Occipital lobe (tissue), 3 donors: ENCODE measurements at places on chromosomes 4 and X.
A peak's percentile ranks its signal among the peaks of the same experiment; 100 is the strongest.

DNA sequence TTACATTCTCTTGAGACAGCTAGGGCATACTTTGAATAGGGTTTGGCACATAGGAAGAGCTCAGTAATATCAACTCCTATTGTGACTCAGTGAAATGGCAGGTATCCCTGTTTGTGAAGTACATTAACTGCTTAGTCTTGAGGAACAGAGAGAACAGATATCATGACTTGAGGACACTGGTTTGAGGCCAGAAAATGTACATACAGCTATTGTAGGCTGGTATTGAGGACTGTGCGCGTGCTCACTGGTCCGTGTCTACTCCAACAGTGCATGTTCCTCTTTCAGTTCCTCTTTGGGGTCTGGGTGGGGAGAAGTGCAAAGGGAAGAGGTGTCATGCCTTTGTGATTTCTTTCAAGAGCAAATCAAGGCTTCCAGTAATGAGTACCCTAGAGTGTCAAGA is 34.6 kb upstream of the TBC1D9 start:
- no peak for DNase-seq

GRCh38 chrX:110569506-110569905 is 210.9 kb downstream of the RTL9 start:
- DNase-seq = no peak

DNA sequence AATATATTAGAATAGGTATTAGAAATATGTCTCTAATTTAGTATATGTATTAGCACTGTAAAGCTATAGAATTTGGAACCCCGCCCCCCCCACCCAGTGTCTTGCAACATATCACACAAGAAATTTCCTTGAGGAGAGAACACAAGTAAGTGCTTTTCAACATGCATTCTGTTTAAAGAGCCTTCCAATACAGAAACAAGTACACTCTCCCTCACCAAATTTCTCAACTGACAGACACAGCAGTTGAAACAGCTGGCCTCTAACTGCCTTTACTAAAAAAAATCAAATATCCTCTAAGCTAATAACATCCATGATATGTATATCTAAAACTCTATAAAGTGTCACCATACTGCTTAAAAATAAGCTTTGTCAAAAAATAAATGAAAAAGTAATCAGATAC is 12.4 kb downstream of the CAMK2D start:
- DNase-seq = no peak

GRCh38 chr4:183591301-183591700 is 67.7 kb downstream of the RWDD4 start:
- no peak for DNase-seq

GRCh38 chr4:34181311-34181841 is 2062.9 kb downstream of the ARAP2 start:
- no peak for DNase-seq

DNA sequence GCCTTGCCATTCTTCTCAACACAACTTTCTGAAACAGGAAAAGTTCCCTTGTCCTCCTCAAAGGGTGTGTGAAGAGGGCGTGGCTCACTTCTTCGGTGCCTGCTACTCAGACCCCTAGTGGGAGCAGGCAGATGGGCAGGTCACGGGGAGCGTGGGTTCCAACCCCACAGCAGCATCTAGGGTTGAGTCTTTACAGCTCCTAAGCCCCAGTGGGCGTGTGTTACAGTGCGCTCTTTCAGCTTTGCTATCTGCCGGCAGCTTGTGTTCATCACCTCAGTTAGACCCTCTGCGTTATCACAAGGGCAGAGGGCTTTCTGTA is 57.5 kb upstream of the KLF3 start:
- no peak for DNase-seq

DNA sequence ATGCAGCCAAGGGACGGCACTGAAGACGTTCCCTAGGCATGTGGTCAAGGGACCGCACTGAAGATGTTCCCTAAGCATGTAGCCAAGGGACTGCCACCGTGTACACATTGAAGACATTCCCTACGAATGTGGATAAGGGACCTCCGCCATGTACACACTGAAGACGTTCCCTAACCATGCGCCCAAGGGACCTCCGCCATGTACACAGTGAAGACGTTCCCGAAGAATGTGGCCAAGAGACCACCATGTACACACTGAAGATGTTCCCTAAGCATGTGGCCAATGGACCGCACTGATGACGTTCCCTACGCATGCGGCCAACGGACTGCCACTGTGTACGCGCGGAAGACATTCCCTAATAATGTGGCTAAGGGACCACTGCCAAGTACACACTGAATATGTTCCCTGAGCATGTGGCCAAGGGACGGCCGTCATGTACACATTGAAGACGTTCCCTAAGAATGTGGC is 48.4 kb downstream of the DHRSX start:
- DNase-seq = no peak

GRCh38 chrX:49712577-49712976 is 16.8 kb upstream of the PAGE1 start:
- DNase-seq = no peak

GRCh38 chr4:141435446-141436225 is 200.7 kb upstream of the IL15 start:
- DNase-seq = no peak

DNA sequence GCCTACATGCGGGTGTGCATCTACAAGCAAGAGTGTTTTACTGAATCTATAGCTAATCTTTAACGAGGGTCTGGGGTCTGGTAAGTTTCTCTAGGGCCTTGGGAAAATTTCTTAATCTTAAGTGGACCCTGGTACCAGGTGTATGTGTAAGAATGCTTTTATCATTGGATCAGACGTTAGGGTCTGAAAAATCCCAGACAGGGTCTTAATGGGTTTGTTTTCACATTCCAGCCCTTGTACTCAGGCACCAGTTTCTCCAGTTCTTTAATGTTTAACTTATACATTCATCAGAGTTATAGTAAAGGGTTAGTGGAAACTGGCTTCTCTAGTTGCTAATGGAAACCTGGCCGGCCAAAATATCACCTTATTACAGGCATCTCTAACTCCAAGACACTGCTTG is 11.6 kb downstream of the MAGEB16 start:
- DNase-seq = no peak

GRCh38 chr4:153027866-153028265 is 91.7 kb downstream of the FHDC1 start:
- no peak for DNase-seq

DNA sequence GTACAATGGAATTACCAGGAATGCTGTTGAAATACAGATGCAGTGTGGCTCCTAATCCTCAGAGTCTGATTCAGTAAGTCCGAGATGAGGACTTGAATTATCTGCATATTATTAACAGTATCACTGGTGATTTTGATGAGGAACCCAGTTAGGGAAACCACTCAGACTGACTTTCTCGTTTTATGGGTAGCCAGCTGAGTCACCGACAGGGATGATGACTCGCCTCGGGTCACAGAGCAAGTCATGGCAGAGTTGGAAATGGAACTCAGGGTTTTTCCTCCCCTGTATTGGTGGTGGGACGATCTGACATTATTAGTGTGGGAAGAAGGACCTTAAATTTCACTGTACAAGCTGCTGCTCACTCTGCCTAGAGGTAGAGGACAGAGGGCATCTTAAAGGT is 51.3 kb downstream of the RTL9 start:
- no peak for DNase-seq

DNA sequence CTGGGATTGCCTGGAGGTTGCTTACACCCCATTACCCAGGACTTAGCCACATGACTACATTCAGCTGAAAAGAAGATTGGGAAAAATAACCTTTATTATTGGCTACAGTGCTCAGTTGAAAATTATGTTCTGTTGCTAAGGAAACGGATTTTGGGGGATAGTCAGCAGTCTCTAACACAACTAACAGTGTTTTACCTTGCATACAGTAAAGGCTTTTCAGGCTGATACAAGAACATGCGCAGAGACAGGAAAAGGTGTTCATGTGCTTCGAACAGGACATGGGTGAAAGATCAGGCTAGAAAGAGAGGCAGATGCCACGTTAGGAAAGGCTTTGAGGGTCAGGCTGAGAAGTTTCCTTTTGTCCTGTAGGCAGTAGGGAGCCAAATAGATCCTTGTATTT is 14.8 kb upstream of the RHOH start:
- DNase-seq = no peak

DNA sequence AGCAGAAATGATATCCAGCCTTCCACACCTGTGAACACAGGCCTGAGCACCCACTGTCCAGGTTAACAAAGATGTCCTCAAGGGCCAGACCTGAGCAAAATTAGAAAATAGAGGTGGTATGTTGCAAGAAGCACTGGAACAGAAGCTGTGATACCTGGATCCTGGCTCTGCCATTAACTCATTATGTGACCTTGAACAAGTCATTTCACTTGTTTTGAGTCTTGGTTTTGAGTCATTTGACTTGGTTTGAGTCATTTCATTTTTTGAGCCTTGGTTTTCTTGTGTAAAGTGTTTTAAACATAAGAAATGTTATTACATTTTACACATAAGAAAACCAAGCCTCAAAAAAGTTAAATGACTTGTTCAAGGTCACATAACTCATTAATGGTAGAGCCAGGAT is 2.9 kb upstream of the NWD2 start:
- no peak for DNase-seq

GRCh38 chrX:101108284-101108683 is 10.3 kb downstream of the CENPI start:
- DNase-seq = no peak

DNA sequence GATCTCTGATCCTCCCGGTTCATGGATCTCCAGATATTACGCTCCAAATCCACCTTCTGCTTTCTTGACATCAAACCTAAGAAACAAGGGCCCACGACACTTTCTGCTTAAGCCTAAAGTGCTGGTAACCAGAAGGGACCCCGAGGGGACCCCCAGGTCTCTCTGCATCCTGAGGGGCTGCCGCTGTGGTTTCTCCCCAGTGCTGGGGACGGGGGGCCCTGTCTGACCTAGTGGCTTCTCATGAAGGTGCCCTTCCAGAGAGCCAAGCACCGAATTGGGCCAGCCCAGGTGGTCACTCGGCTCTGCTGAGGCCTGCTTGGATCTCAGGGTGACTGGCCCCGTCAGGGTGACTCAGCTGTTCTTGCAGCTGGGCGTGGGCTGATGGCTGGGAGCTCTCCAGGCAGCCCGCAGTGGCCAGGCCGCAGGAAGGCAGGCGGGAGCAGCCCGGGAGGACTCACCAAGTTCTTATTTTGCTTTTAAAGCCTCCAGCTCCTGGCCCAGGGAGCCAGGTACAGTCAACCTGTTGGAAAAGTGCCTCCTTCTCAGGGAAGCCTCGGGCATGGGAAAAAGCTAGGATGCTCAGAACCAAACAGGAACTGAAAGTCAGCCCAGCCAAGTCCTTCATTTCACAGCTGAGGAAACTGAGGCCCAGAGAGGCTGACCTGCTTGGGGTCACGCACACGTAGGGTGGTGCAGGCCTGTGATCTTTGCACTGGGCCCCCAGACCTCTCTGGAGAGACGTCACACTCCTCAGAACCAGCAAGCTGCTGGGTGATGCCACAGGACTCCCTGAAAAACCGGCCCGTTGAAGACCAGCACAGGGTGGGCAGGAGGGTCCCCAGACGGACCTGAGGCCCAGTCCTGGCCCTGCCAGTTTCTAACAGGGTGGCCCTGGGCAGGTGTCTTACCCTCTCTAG is 16.7 kb downstream of the BLOC1S4 start:
- peak; percentile 57 for DNase-seq

GRCh38 chr4:162282684-162283083 is 118.9 kb upstream of the FSTL5 start:
- DNase-seq = no peak

GRCh38 chr4:94995684-94996394 is 238.1 kb downstream of the BMPR1B start:
- DNase-seq = no peak

GRCh38 chr4:4782969-4783368 is 76.5 kb upstream of the MSX1 start:
- DNase-seq = no peak

DNA sequence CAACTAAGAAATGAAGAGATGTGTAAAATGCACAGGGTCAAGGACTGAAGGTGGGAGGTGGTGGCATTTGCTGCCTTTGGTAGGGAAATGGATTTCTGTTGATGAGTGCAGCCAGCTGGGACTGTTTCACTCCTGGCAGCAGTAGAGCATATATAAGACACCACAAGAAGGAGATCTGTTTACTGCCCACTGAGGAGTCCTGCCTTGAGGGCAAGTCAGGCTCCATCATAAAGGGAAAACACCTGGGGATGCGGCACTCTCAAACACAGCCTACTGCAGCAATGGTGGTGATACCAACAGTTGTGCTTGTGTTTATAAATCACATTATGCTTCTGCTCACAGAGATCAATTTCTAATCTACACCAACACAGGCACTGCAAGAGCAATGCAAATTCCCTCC is 222.1 kb downstream of the TACR3 start:
- DNase-seq = no peak

GRCh38 chr4:39637221-39637585 is 1.5 kb downstream of the SMIM14 start:
- no peak for DNase-seq

- no peak for DNase-seq
Measured at GRCh38 chrX:53281963-53282695, 745 bp upstream of the IQSEC2 start.

DNA sequence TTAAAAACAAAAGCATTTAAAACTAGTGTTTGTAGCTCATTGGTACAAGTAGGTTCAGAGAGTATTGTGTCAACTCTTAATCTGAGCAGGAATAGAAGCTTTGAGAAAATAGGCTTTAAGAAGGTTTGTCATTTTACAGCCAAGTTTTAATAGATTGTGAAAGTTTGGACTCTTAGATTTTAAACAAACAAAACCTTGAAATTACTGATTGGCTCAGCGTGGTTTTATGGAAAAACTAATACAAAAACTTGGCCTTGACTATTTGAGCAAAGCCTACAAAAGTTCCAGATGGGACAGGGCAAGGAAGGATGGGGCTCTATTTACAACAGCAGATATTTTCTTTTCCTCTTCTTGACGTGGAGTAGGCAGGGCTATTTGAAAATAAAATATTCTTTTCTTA is 16.5 kb downstream of the ZFX start:
- DNase-seq = no peak

GRCh38 chr4:81003597-81004111 is 26.9 kb upstream of the BMP3 start:
- DNase-seq = no peak

DNA sequence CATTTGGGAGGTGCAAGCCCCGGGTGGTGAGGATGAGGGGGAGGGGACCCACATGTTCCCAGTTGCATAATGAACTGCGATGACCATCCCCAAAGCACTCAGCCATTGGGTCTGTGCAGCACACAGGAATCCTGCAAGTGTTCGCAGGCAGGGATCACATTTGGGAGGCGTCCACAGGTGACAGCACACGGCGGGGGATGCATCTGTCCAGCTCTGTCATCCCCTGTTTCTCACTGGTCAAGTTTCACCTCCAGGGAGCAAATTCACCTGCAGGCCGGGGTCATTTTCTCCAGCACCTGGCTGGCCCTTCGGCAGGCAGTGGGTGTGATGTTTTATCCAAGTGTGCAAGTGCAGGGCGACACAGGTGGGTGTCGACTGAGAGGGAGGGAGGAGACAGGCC is 33.3 kb upstream of the SORCS2 start:
- DNase-seq = no peak

- no peak for DNase-seq
Measured at GRCh38 chrX:10129229-10129628, 27.5 kb upstream of the CLCN4 start.

- no peak for DNase-seq
Measured at GRCh38 chr4:76523593-76523992, 88.6 kb downstream of the SHROOM3 start.
